ENCODE measurements at places on chromosomes 16 and 17. TPM values are rescaled to one million over a fixed set of nuclear protein-coding genes. Genes with fewer than 3 reads are reported as not detected.

GRCh38 chr17:22123536-22124281 lies 431.4 kb downstream of the KCNJ18 start:
- DNase-seq, result no peak

GRCh38 chr17:55067697-55068439 lies 99.3 kb downstream of the STXBP4 start:
- DNase-seq, result peak; percentile 73

GRCh38 chr16:14456793-14457481 lies 173.1 kb downstream of the PARN start:
- no peak for DNase-seq

DNA sequence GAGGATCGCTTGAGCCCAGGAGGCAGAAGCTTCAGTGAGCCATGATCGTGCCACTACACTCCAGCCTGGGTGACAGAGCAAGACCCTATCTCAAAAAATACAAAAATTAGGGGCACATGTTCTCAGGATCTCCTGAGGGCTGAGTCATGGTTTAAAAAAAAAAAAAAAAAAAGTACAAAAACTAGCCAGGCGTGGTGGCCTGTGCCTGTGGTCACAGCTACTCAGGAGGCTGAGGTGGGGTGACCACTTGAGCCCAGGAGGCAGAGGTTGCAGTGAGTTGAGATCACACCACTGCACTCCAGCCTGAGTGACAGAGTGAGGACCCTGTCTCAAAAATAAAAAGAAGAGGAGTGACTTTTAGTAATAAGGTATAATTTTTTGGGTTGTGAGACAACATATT lies 16.9 kb downstream of the BLMH start:
- DNase-seq, result no peak

DNA sequence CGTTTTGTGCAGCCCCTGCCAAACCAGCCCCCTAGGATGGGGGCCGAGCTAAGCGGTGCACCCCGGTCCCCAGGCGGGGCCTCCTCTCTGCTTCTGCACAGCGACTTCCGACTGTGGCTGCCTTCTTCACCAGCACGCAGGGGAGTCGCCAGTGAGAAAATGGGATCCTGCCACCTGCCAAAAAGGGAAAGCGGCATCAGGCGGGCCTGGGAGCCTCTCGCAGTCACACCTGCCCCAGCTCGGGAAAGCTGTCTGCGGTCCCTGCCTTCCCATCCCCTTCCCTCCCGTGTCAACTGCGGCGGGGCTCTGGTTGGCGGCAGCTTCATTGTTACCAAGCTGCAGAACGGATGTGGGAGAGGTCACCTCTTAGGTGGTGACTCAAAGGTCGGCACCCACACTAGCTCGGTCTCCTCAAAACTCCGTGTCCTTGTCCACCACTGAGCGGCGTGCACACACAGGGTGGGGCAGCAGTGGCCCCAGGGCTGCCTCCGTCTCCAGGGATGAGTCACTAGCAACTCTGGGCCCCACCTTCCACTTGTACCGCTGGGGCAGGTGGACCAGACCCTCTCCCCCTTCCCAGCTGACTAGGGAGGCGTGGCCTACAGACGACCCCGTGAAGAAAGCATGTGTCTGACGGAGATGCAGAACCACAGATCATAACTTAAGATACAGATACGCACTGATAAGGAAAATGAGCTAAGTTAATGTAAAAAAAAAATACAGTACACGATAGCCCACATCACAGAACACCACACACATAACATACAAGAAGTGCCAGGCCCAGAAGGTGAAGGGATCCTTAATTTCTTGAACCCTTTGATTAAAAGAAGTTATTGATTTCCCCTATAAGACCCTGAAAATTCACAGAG lies 1.5 kb upstream of the PCYT2 start:
- DNase-seq, result no peak

DNA sequence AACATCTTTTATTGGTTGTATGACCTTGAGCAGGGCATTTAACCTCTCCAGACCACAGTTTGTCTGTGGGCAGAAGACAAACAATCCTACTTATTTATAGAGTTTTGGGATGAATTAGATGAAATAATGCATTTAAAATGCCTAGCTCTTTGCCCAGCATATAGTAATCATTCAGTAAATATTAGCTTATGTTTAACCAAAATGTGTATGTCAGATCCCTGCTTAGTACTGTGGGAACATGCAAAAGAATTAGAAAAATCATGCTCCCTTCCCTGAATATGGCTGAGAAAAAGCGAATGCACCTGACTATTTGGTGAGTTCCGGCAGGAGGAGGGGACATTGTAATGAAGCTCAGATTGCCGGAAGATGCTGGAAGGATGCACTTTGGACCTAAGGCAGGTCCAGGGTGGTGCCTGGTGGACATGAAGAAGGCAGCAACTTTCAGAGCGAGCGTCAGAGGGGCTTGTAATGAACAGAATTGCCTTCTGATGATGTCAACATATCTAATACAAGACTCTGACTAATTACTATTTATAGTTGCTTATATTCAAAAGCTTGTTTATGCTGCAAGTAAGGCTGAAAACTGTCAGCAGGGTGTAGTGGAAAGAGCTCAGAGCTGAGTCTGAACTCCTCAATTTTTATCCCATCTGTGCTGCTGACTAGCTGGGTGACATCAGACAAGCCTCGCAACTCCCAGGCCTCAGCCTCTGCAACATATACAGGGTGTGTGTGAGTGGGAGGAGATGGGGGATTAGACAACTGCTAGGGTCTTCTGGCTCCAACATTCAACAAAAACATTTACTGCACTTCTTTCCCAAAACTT lies 221.2 kb downstream of the PRKCA start:
- no peak for DNase-seq

Gene ITGAL
- 29.4 TPM for total RNA-seq

Gene CES3
- total RNA-seq, result 4.6 TPM

Gene KRT39
- under 0.01 TPM for total RNA-seq

Gene HYDIN
- 0.27 TPM for total RNA-seq
